ENCODE measurements at places on chromosomes 1 and 21.

DNA sequence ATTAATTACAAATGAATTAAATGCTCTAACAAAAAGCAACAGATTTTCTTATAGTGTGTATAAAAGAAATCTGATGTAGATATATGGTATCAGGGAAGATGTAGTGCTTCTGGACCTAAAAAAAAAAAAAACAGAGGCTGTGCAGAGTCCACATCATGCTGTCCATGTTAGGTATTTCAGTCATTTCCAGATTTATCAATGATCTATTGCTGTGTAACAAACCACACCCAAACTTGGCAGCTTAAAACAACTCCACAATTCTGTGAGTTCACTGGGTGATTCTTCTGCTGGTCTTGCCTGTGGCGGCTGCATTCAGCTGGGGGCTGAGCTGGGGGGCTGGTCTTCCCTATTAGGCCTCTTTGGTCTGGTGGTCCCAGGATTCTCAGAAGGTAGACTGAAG is 52.3 kb upstream of the C1orf146 start:
- DNase-seq = no peak

DNA sequence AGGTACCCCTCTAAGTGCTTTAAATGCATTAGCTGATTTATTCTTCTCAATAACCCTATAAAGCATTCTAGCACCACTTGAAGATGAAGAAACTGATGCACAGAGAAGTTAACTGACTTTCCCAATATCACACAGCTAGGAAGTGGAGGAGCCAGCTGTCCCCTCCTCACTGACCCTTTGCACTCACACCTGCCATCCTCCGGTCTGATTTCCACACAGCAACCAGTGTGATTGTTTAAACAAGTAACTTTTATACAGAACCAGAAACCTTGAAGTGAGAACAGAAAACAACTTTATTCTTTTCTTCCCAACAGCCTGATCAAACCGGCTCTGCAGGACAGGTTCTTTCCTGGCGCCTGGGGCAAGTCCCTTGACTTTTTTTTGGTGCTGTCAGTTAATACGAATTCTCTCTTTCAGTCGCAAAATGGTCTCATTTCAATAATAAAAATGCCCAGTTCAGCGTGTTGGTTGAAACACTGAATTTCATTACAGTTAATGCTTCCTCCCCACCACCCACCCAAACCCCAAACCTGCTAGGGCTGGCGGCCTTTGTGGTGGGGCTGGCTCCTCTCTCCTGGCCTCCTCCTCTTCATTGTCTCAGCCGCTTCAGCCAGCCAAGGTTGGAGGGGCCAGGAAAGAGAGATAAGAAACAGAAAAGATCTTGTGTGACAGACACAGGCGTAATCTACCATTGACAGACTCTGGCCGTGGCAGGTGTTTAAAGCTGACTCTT is 26.4 kb upstream of the EEIG2 start:
- DNase-seq = no peak

DNA sequence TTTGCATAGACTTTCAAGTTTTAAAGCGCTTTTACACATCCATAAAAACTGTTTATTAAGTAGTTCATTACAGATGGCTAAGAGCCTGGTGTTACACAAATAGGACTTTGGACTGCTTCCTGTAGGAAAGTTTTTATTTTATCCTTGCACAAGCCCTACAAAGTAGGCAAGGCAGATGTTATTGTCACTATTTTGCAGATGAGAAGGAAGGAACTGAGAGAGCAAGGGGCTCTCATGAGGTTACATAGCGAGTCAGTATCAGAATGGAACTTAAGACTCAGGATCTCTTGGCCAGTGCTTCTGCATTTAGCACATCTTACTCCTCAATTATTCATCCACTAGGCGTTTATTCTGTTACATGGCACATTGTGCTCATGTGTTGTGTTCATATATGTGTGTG is 2.6 kb upstream of the MAPKAPK2 start:
- no peak for DNase-seq

- DNase-seq = no peak
These were observed 28.8 kb upstream of the TRIM45 start for GRCh38 chr1:117150316-117150715.

- DNase-seq = no peak
These were observed 15.7 kb downstream of the BTBD8 start for GRCh38 chr1:92095874-92096273.

GRCh38 chr1:93446837-93447451 is 974 bp upstream of the FNBP1L start:
- DNase-seq = no peak
